ENCODE measurements at places on chromosomes 1 and 21.

GRCh38 chr21:41009398-41010100, 158.4 kb upstream of the BACE2 start:
- DNase-seq: no peak

DNA sequence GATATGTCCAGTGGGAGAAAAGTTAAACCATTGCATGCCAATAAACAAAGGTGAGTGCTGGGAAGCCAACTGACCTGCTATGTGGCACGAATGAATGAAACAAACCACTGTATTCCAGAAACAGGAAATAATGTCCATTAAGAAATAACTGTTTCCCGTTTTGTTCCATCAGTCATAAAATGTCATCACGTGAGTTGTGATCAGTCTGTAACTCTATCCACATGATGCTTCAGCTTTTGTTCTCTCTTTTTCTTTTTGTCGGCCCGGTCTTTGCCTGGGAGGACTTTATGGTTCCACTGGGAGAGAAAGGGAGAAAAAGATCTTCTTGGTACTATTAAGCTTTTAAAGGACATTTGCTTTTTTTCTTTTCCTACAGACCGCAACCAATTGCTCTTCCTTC, 179.9 kb downstream of the TGFB2 start:
- no peak for DNase-seq

GRCh38 chr1:220708936-220709801, 19.0 kb downstream of the C1orf115 start:
- DNase-seq: no peak

DNA sequence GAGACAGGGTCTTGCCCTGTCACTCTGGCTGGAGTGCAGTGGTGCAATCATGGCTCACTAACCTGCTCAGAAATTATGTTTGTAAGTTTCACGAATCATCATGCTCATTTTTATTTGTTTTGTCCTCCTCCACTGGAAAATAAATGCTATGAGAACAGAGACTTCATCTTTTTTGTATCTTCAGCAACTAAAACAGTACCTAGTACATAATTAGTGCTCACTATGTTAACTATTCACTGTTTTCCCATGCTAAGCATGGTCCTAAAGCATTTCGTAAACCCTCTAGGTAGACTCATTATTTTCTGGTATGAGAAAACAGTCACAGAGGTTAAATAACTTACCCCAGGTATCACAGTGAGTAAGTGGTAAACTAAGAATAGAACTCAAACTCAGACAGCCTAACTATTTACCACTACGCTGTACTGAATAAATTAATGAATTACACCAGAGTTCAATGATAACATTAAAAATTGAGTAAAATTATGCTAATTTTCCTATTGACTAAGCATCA, 118.4 kb downstream of the RERE start:
- DNase-seq: no peak

- DNase-seq: no peak
Measured at GRCh38 chr21:42843056-42843455, 36.3 kb downstream of the WDR4 start.

DNA sequence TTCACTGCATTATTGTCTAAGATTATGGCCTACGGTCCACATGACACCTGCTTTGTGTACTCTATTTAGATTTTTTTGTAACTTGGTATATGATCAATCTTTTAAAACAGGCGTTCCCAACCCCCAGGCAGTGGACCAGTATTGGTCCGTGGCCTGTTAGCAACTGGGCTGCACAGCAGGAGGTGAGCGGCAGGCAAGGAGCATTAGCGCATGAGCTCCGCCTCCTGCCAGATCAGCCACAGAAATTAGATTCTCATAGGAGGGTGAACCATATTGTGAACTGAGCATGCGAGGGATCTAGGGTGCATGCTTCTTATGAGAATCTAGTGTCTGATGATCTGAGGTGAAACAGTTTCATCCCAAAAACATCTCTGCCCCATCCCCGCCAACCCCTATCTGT, 228.4 kb upstream of the NR5A2 start:
- DNase-seq: no peak

DNA sequence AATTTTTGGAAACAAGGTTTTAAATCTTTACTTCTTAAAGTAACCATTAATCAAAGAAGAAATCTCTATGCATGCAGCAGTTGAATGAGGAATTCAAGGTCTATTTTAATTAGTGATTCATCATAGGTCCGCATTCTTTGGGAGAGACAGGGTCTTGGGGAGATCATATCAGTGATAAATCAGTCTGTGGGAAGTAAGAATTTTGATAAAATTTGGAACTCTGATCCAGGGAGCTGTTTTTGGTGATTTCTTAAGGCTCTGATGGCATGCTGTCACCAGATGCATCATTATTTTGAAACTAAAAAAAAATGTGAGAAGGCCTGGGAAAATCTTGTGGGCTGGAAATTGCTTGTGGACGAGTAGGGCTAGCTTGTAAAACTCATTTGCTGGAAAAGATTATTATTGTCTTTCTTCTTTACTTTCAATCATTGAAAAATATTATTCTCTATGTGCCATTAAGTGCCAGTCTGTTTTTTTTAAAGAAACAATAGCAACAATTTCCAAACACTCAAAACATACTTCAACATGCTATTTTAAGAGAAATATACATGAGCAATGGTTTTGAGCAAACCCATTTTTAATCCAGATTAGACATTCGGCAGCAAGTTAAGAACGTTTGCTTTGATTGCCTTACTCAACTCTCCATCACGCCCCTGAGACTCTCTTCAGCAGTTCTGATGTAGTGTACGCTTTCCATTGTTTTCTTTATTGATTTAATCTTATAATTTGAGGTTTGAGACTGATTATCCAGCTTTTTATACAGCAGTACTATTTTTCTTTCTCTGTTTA, 62.6 kb downstream of the ZBTB18 start:
- DNase-seq: no peak

DNA sequence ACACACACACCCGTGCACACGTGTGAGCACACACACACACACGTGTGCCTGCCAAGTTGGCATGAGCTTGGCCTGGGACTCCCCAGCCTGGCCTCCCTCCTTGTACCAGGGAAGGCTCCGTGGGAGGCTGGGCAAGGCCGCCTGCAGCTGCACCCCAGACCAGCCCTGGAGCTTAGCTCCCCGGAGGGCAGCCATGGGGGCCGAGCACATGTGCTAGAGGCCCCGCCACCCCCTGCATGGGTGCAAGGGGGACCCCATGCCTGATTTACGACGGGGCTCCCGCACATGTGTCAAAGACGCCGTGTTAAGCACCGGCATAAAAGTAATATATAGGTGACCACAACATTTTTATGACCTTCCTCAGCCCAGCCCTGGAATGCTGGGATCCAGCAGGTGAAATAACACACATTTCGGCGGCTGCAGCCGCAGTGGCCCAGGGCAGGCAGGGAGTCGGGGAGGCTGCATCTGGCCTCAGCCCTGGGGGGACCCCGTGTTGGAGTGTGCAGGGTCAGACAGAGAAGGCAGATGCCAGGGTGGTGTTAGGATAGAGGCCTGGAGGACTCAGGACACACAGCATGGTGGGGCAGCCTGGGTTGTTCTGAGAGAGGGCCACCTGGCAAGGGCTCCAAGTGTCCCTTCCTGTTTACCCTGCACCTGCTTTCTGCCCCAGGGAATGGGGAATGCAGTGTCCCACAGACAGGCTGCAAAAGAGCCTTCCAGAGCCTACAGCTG, 56.3 kb downstream of the WNT9A start:
- no peak for DNase-seq

DNA sequence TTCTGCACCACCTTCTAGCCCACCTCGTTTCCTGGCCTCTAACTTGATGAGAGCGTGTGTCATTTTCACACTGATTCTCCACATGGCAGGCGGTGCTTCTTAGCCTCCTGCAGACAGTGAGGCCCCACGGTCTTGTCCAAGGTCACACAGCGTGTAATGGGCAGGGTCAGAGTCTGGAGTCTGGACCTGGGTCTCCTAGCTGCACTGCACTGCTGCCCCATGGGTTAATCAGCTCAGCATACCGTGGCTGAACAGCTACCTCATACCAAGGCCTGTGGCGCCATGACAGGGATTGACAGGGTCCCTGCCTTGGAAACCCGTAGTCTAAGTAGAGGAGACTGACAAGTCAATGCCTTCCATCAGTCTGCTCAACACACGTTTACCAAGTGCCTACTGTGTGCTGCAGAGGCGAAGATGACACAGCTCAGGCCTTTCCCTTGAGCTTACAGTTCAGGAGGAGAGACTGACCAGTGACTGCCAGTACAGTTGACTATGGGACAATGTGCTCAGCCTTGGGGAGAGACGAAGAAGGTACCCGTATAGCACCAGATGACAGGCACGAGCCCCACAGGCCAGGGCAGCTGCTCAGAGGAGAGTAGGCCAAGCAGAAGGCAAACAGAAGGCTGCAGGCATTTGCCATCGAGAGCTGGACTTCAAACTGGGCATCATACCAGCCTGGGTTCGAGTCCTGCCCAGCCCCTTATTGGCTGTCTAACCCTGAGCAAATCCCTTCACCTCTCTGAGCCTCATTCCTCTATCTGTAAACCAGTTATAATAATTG, 5.5 kb downstream of the PCSK9 start:
- no peak for DNase-seq

DNA sequence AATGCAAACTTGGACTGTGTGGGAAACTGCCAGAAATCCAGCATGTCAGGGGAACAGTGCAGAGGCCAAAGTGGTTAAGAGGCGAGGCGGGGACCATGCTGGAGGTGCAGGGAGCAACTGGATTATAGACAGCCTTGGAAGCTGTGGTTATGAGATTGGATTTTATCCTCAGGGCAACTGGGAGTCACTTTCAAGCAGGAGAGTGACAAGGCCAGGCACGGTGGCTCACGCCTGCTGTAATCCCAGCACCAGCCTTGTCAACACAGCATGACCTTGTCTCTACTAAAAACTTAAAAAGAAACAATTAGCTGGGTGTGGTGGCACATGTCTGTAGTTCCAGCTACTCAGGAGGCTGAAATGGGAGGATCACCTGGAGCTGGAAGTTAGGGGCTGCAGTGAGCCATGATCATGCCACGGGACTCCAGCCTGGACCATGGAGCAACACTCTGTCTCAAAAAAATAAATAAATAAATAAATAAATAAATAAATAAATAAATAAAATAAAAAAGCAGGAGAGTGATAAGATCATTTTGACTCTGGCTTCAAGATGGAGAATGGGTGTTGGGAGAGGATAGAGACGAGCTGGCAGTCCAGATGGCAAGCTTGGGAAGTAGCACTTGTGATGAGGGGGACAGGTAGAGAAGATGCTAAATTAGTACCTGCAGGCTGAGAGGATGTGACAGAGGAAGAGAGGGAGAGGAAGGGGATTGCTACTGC, 3.5 kb downstream of the HAPLN2 start:
- DNase-seq: no peak

DNA sequence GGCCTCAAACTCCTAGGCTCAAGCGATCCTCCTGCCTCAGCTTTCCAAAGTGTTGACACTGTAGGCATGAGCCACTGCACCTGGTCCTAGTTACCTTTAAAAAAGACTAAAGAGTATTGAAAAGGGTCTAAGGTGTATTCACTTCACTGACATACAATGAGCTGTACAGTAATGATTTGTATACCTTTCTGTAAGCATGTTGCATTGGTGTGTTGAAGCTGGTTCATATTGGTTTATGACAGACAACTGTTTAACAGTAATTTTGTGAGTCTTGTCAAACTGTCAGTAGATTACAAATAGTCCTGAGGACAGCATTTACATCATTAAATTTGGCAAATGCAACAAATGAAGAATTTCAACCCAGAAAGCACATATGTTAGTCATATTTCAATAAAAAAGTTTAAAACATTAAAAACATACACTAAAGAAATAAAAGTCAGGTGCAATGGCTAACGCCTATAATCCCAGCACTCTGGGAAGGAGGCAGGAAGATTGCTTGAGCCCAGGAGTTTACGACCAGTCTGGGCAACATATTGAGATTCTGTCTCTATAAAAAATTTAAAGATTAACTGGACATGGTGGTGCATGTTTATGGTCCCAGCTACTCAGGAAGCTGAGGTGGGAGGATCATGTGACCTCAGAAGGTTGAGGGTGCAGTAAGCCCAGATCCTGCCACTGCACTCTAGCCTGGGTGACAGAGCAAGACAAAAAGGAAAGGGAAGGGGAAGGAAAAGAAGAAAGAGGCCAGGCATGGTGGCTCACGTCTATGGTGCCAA, 88.3 kb upstream of the HP1BP3 start:
- no peak for DNase-seq

GRCh38 chr1:148353461-148354283, 129.4 kb downstream of the PPIAL4G start:
- DNase-seq: no peak

GRCh38 chr1:229657993-229658755, 32.1 kb downstream of the URB2 start:
- DNase-seq: no peak

DNA sequence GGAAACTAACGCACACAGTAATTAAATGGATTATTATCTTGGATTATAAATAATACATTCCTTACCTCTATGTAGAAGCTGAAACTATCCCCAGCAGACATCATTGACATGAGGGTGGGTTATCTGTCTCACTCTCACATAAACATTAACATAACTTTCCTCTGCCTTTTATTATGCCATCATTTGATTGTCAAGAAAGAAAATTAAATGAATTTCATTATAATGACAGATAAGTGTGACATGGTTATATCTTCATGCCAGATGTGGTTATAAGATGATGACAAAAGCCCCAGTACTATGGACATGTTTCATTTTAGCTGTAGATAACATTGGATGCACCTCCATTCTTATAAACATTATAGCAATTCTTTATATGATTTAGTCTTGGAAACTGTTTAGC, 476.5 kb downstream of the KCNT2 start:
- DNase-seq: no peak

DNA sequence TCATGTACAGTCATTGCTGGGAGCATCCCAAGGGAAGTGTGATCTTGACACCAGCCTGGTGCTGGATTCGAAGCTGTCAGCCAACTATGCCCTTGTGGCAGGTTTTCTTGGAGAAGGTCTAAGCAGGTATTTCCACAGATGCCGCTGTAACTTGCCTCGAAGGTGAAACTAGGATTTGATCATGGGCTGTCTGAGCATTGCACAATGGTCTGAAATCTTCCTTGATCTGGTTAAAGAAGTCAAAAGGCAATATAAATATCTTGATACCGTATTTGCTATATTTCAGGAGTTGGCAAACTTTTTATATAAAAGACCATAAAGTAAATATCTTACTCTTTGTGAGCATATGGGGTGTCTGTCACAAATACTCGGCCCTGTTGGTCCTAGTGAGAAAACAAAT, 206.8 kb downstream of the LYPLAL1 start:
- no peak for DNase-seq

GRCh38 chr1:89149229-89149628, 23.3 kb upstream of the GBP2 start:
- DNase-seq: no peak

- DNase-seq: no peak
Measured at GRCh38 chr1:197954718-197955418, 37.7 kb downstream of the LHX9 start.

GRCh38 chr1:51919684-51920083, 41.2 kb upstream of the NRDC start:
- no peak for DNase-seq

Measured in effector memory CD4-positive, alpha-beta T cell (primary cell).